Stimulated activated CD4-positive, alpha-beta T cell treated with anti-CD3 and anti-CD28 coated beads, Interleukin-4, amount 100 ng/mL, for 48 hours (primary cell): ENCODE measurements at places on chromosomes 16 and 17.
A peak's percentile ranks its signal among the peaks of the same experiment; 100 is the strongest.

DNA sequence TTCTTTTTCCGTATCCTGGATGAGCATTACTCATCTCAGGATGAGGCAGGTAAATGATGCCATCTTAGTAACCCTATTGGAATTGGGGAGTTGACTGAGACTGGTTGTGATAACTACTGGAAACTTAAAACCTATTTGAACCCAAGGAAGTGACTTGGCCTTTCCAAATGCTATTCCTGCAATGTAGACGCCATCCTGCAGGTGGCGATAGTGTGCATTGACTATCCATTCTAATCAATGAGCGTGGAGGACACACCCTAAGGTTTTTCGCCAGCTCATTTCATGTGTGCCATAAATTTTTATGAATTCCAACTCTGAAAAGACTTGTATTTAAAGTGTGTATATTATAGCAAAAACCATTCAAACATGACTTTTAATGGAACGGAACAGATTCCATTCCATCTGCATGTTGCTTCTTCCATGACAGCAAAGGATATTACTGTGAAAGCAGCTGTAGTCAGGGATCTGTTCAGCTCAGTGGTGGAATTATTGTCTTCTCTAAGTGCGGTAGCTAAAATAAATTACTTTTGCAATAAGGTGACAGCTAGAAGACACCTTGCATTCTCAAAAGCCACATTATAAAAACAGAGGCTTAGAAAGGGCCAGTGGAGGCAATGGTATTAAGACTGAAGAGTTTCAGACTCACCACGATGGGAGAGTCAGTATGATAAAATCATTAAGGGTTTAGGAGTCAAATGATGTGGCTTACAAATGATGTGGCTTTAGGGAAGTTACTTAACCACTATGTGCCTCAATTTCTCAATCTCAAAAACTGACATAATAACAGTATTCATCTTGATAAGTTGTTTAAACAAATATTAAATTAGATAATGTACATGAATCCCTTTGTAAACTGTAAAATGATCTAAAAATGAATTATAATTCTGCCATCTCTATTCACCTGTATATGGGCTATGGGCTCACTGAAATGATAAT is 55.5 kb downstream of the SYT17 start:
- peak; percentile 47 for DNase-seq

GRCh38 chr16:31404353-31405064 is 11.4 kb downstream of the ITGAD start:
- no peak for DNase-seq

DNA sequence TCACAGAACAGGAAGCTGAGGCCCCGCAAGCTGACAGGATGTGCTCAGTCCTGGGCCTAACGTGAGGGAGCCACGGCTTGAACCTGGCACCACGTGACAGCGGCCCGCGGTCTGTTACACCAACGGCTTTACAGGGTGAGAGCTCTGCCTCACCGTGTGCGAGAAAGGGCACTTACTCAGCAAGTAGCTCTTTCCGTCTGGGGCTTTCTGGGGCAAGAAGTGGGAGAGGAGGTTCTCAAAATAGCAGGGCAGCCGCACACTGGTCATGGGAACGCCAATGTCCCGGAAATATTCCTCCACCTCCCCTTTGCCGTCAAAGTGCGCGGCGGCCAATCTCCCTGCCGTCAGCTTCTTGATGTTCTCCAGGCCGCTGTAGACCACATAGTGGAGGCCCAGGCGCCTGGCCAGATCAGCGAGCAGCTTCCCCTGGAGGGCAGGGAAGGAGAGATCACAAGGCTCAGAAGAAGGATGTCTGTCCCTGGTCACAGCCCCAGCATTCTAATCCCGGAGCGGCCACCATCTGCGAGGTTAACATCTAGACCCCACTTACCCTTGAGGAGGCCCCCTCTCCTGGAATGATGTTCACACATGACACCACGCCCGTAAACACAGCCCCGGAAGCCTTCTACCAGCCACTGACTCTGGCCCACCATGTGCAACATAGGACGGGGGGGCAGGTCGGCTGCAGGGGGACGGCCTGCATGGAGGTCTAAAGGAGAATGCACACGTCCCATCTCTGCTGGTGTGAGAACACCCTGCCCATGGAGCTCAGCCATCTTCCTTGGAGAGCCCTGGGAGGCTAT is 8.2 kb downstream of the NMRAL1 start:
- peak; percentile 54 for DNase-seq

GRCh38 chr17:51097708-51098446 is 22.8 kb downstream of the SPAG9 start:
- no peak for DNase-seq

- no peak for DNase-seq
Observed at GRCh38 chr16:17433577-17434451, 36.9 kb downstream of the XYLT1 start.

DNA sequence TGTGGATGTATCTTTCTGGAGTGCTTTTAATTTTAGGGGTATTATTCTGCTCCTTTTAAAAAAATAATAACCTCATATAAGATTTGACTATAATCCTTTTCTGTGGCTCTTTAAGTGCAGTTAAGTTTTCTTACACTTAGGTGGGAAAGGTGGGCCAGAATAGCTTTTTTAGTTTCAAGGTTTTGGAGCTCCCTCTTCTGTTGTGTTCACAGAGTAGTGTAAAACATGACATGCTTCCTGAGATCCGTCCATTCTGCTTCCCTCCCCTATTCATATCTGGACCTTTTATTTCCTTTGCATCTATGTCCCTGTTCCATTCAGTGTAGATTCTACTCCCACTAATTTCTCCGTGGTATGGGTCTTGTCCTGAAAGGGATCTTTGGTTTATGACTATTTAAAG is 12.8 kb downstream of the LRRC36 start:
- DNase-seq: no peak

GRCh38 chr17:66025551-66025950 is 166.4 kb downstream of the CEP112 start:
- DNase-seq: no peak

GRCh38 chr16:24070851-24071250 is 185.3 kb upstream of the CACNG3 start:
- DNase-seq: peak; percentile 18

- peak; percentile 62 for DNase-seq
Observed at GRCh38 chr16:88941913-88942909, 34.8 kb downstream of the CBFA2T3 start.

GRCh38 chr17:38328620-38329019 is 15.1 kb downstream of the GPR179 start:
- DNase-seq: no peak

DNA sequence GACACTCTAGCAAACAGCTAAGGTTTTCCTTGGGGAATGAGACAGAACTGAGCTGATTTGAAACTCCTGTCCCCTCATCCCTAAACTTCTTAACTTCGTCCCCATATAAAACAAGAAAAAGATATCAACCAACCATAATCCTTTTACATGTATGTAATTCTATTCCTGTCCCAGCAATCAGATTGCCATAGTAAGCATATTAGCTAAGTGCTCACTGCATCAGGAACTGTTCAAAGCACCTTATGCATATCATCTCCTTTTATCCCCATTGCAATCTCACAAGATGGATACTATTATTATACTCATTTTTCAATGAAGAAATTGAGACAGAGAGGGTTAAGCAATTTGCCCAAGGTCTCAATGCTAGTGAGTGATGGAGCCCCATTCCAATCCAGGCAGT is 6.8 kb downstream of the KIF18B start:
- DNase-seq: no peak
